ENCODE measurements at places on chromosomes 4 and X.

DNA sequence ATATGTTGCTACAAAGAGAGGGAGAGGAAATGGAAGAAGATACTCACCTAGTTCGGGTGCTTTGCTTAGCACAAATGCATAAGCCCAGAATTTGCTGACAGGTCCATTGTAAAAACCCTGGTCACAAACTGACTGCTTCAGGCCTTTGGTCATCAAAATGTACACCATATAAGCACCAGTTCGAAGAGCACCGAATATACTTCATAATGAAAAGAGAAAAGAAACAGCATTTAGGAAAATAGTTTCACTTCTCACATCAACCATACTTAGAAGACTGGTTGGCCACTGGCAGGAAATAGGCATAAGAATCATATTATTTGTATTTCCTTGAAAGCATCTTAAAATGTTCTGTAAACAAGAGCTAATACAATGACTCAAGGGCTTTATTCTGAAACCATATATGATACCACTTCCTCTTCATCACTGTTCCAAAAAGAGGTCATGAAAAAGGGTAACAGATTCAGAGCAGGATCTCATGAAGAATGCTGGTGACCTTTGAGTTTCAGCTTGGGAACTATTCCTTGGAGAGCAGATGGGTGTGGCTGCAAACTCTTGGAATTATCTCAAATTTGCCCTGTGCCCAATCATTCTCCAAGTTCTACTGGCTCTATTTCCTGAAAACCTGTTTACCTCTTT is 138.7 kb downstream of the ELOVL6 start:
- DNase-seq, result peak; percentile 50

- DNase-seq, result no peak
Measured at GRCh38 chr4:33421887-33422286, 2701.7 kb downstream of the PCDH7 start.

DNA sequence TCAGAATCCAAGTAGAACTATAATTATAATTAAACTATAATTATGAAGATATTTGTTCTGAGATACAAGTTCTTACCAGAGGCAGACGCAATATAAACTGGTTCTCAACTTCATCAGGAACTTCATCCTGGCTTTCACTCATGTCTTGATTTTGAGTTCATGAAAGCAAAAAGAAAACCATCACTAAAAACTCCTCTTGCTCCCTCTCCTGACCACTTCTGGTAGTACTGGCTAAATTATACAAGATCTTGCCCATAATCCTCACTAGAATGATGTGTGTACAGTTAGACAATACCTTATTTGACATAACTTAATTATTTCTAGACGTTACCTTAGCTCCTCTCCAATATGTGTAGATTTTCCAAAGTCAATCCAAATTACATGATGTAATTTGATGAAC is 3.7 kb downstream of the TAF7L start:
- DNase-seq, result peak; percentile 51

DNA sequence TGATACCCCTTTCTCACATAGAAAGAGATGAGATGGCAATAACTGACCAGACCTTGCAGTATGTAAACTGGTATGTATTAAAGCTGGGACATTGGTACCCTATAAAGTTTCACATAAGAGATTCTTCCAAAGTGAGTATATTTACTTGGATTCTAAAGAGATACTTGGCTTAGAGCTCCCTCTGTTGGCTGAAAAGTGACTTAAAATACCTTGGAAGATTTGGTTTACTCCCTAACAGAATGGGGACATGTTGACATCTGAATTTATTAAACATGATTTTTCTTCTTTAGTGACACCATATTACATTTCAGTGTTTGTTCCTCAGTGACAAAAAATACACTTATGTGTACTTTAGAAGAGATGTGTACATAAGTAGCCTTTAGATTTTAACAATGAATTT is 47.9 kb upstream of the RGN start:
- peak; percentile 62 for DNase-seq

GRCh38 chrX:139297638-139298037 is 232.9 kb upstream of the F9 start:
- DNase-seq, result no peak

DNA sequence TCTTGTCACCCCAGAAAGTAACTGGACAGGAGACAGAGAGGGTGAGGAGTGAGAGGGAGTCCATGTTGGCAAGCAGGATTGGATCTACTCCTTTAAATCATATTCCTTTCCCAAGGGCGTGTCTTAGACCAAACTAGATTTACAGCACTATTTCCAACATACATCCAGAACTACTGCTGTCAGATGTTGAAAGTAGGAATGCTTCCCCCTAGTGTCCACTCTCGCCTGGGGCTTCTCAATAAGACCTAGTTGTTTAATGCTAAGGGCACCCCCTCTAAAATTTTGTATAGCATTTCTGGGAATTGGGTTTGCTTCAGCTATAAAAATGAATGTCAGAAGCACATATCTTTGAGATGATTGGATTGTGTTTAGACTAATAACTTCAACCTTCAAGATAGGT is 13.3 kb downstream of the OFD1 start:
- peak; percentile 24 for DNase-seq

DNA sequence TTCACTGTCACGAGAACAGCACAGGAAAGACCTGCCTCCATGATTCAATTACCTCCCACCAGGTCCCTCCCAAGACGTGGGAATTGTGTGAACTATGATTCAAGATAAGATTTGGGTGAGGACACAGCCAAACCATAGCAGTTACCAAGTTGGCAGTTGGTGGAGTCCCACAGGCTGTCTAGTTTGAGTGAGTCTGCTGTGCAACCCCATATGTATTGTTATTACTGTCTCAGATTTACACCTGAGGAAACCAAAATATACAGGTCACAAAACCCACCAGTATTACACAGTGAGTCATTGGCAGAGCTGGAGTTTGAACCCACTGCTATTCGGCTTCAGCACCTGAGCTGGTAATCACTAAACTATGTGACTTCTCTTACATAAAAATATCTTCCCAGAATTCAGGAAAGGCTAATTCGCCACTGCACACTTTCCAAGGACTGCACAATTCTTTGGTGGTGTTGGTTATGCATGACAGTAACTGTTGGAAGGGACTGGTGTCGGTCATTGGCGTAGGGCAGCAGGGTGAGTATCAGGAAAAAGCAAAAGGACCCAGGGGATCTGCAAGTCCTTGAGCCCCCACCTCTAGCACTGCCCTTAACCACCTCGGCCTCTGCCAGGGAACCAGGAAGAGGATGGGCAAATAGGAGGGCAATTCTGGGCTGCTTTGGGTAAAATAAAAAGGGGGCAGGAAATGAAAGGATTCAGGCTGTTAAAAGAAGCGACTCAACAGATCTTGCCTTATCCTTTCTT is 110.1 kb downstream of the USP46 start:
- no peak for DNase-seq

- peak; percentile 32 for DNase-seq
Measured at GRCh38 chr4:152935143-152935542, 980 bp upstream of the FHDC1 start.

GRCh38 chr4:189049682-189050081 is 891.0 kb upstream of the FRG1 start:
- no peak for DNase-seq

GRCh38 chrX:39661116-39661907 is 436.4 kb downstream of the BCOR start:
- no peak for DNase-seq

DNA sequence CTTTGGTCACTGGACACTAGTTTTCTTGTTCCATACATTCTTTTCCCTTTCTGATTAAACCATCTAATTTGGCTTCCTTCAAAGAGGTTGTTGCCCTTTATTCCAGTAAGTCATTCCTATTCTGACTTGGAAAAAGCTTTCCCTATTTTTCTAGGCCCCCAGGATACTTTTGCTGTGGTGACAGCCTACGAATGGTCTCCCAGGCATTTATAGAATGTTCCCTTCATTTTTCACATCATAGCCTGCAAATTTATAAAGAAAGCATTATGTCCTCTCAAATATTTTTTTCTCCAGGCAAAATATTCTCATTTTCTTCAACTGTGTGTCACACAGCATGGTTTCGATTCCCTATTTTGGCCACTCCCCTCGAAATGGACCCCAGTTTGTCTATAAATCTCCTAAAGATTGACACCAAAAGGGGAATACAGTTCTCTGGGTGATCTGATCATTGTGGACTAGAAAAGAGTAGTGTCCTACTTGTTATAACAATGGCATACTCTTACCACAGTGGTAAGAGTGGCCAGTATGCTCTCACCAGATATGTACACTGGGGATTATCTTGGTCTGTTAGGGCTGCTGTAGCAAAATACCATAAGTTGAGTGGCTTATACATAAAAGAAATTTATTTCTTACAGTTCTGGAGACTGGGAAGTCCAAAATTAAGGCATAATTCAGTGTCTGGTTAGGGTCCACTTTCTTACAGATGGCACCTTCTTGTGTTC is 41.5 kb upstream of the BMP2K start:
- DNase-seq, result no peak

DNA sequence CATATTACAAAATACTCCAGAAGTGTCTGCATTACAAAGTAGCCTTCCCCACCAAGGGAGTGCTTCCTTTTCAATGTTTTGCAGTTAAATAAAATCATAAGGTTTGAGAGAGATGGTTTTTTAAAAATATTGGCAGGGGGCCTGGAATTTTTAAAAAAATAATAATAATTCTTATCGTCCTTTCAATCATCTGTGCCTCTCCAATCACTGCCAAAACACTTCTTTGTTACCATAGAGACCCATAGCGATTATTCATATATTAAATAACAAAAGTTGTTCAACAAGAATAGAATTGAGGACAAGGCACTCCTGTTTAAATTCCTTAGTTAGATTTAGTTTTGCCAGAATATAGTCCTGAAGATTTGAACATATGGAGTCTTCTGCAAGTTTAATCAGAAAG is 203.1 kb downstream of the FAT4 start:
- DNase-seq, result no peak
